GM12878 (cell line): ENCODE measurements at places on chromosomes 7 and 10. TPM values are rescaled to one million over a fixed set of nuclear protein-coding genes. Genes with fewer than 3 reads are reported as not detected.

DNA sequence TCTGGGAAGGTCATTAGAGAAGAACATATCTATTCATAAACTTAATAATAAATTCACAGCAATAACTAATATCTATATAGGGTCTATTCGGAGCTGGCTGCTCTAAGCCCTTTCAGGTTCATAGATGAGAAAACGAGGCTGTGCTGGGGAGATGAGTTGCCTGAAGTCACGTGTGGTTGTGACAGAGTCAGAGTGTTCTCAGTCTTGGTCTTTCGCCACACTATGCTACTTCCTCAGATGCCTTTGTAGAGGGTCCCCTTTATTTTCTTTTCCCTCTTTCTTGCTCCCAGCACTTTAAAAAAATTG is 43.7 kb upstream of the FAM180A start:
- DNase-seq = no peak

Gene MKX
- not detected in 2 replicates for polyA plus RNA-seq

Gene VENTX
- polyA plus RNA-seq = 0.05 TPM in 1 of 2 replicates, not detected in the other

DNA sequence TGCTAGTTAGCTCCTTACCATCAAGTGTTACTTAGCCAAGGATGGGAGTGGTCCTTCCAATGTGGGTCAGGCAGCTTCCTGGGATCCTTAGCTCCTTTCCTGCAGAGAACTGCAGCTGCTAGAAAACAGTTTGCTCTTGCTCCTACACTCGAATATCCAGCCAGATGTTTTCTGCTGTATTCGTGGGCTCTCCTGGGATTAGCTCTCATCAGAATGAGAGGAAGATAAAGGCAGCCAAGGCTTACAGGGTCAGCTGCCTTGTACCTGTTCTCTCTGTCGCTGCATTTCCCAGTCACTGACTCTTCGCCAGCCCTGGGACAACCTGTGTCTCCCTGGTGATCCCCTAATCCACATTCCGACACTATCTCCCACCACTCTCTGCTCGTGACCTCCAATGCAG is 29.0 kb downstream of the NEUROD6 start:
- no peak for DNase-seq

DNA sequence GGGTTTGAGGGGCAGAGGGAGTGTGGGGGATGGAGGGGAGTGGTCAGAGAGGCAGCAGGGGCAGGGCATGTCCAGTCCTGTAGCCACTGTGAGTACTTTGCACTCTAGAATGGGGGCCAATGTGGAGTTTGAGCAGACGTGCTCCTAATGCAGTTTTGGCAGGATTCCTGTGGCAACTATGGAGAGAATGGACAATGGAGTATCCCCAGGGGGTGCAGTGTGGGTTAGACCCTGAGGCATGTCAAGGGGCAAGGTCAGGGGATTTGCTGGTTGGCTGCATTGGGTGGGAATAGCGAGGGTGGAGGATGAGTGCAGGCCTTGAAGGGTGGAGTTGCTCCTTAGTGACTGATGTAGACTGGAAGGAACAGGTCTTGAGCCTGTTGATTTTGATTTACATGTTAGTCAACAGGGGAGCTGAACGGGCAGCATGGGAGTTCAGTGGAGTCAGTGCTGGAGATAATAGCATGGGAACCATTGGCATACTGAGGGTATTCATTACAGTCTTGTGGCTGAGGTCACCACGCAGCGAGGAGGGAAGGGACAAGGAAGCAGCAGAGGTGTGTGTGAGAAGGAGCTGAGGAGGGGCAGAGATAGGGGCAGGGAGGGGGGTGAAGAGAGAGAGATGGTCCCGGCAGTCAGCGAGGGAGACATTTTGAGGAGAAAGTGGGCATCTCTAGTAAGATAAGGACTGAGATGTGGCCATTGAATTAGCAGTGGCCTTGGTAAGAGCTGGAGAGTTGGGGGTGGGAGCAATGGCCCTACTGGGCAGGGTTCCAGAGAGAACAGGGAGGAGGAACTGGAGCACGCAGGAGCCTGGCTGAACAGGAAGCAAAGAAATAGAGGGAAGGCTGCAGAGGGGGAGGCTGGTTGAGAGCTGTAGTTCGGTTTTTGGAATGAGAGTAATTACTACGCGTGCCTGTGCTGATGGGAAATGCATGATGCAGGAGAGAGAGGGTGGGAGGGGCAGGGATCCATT is 112.7 kb downstream of the CCNY start:
- DNase-seq = no peak

- DNase-seq = no peak
These were observed 115.9 kb upstream of the CACUL1 start for GRCh38 chr10:118870467-118871243.

DNA sequence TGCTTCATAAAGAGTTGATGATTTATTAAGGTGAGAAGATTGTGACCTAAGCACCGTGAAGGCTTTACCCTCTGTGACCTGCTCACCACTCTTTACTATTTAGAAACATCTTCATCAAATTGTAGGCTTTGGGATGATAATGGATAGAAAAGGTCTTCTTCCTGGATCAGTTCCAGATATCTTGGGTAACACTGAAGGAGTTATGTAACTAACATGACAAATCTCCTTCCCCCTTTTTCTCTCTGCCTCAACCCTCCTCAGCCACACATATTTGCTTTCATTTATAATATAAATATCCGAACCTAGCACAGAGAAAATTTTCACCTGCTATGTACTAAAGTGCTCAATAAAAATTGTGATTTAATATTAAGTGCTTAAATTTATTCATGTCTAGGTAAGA is 151.5 kb downstream of the FRMD4A start:
- no peak for DNase-seq

DNA sequence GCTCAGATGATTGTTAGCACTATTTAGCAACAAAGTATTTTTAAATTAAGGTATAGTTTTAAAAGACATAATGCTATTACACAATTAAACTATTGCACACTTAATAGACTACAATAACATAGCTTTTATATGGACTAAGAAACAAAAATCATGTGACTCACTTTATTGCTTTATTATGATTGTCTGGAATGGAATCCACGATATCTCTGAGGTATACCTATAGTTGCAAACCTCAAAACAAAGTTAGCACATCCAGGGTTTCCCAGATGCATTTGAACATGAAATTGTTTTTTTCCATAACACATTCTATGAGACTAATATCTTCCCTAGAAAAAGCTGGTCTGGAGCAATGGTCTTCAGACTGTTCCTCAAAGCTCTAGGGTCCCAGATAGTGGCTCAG is 18.3 kb upstream of the RPEL1 start:
- DNase-seq = no peak

Gene FKBP9
- 1.6 and 2.3 TPM in 2 replicates for polyA plus RNA-seq

Gene FAM25G
- polyA plus RNA-seq = not detected in 2 replicates

GRCh38 chr10:101301111-101301731 is 52.7 kb upstream of the BTRC start:
- no peak for DNase-seq

Gene ADAMTS14
- not detected in 2 replicates for polyA plus RNA-seq

- no peak for DNase-seq
These were observed 103.5 kb downstream of the PARP12 start for GRCh38 chr7:139959285-139959628.

GRCh38 chr7:91041141-91041540 is 223.1 kb upstream of the FZD1 start:
- no peak for DNase-seq

DNA sequence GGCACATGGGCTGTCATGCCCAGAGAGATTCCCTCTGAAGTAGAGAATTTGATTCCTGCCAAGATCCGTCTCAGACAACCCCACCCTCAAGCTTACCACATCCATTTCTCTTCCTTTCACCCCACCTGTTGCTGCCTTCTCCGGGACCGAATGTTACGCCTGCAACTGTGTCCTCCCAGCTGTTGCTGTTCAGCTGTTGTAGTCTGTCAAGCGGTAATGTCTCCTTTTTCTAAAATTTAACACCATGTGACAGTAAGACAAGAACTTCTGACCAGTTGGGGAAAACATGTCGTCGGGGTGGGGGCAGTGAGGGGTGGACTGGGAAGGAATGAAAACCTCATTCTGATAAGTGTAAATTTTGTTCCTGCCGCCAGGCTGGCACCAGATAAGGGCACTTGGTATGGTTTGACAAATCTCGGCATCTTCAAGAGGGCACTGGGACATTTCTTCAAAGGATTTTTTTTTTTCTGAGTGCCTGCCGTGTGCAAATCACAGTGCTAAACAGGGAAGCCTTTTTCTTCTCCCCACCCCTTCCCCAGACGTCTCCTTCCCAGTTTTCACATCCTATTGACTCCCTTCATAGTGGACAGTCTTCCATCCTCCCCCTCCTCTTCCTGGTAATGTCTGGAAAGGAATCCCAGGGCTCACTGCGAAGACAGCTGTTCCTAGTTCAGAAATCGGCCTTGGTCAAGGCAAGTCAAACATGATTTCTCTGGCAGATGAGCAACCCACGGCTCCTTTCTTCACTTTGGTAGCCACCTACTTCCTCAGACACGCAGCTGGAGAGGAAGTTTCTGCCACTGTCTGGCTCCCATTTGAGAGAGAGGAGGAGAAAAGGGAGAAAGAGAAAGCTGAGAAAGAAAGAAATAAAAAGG is 5.0 kb upstream of the CELF2 start:
- DNase-seq = no peak

DNA sequence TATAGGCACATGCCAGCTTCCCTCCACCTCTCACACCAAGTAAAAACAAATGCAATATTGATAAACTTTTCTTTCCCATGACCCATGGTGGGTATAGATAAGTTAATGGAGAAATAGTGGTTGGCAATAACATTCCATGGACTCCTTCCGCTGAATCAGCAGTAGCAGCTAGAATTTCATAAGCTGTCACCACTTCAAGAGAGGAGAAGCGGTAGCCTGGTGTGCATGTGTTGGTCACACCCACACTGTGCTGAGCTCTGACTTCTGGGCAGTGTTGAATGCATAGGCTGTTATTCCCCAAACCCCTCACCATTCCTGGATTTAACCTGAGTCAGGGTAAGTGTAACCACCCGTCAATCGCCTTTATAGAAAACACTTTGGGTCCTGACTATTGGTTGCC is 32.5 kb upstream of the BMPER start:
- DNase-seq = no peak

DNA sequence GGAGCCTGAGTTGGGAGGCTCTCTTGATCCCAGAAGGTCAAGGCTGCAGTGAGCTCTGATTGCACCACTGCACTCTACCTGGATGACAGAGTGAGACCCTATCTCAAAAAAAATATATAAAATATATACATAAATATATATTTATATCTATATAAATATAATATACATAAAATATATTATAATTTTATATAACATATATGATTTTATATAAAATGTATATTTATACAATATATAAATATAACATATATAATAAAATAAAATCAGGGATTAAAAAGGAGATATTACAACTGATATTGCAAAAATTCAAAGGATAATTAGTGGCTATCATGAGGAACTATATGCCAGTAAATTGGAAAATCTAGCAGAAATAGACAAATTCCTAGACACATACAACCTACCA is 353.5 kb upstream of the HPS1 start:
- no peak for DNase-seq

GRCh38 chr10:47090042-47090441 is 178.8 kb downstream of the PTPN20 start:
- DNase-seq = no peak

DNA sequence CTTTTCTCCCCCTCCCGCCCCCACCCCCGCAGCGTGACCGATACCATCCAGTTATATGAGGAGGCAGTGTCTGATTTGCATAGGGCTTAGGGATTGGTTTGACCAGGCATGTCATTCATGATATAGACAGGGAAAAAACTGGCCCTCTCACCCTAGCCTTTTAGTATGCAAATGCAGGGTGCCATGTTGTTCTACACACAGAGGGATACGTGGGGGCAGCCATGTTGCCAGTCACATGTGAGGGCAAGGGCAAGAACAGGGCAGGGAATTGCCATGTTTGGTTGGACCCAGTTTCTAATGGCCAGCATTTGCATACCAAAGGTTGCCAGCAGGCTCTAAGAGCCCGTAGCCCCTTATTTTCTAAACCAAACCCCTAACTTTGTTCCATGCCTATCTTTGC is 552.1 kb downstream of the SORCS1 start:
- no peak for DNase-seq

DNA sequence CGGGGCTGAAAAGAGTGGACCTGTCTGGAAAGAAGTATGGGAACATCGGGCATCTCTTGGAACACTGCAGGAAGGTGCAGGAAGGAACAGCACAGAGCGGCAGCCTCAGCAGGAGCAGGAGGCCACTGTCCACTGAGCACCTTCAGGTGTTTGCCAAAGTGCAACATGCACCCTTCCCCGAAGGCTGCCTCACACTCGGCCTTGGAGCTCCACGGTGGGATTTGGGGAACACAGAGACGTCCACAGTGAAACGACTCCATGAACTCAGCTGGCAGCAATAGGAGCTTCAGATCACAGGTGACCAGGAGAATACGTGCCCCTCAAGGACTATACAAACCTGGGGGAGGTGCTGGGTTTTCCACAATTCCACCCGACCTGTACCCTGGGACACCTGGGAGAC is 140.3 kb upstream of the RET start:
- no peak for DNase-seq

- no peak for DNase-seq
These were observed 350.9 kb upstream of the NPVF start for GRCh38 chr7:25578991-25579777.

Gene MYL10
- polyA plus RNA-seq = not detected in 2 replicates

DNA sequence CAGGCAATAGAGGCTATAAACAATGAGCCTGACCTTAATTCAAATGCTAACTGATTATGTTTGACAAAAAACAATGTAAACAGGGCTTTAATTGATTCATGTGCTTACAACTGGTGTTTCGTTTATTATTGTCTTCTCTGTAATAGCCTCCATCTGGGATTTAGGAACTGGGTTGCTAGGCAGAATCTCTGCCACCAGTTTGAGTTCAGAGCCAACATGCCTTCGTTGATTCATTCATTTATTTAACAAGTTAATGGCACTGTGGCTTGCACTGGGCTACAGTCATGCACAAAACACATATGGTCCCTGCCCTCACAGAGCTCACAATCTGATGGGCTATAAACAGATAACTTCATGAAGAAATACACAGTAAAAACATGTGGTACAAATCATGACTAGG is 19.6 kb upstream of the CDHR3 start:
- no peak for DNase-seq

- DNase-seq = no peak
These were observed 209.1 kb downstream of the BICC1 start for GRCh38 chr10:58721601-58722281.

DNA sequence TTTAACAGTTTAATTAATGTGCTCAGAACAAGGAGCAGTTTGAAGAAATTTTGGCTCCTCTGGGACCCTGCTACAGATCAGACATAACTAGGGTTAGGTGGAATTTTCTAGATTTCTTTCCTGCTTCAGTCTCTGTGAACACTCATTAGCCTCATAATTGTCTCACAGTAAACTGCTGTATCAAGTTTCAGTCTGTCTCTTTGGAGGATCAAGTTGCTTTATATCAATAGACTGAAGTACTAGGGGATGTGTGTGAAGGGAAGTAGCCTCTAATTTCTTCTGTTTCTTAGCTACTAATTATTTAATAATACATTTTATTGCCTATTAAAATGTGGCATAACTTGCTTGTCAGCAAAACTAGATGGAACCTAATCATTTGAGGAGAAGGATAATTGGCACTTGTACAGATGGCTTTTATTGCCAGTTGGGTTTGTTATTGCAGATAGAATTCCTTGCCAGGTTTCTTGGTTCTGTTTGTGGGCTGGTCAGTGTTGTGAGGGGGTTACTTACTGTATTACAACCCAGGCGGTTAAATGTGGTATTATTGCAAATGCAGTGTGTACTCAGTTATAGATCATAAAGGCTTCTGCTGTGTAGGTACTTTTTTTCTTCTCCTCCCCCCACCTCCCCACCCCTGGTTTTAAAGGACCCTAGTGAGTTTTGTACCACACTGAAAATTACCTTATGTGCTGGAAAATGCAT is 758.0 kb downstream of the AUTS2 start:
- no peak for DNase-seq

Gene PSMA2
- polyA plus RNA-seq = 795 and 813 TPM in 2 replicates
